ENCODE measurements at places on chromosomes 1 and 21.

- DNase-seq = no peak
Observed at GRCh38 chr21:42931560-42932235, 6.3 kb upstream of the ERVH48-1 start.

GRCh38 chr1:151581451-151581850 is 30.4 kb upstream of the SNX27 start:
- DNase-seq = no peak

GRCh38 chr1:227741166-227741870 is 6.1 kb downstream of the SNAP47 start:
- DNase-seq = no peak

DNA sequence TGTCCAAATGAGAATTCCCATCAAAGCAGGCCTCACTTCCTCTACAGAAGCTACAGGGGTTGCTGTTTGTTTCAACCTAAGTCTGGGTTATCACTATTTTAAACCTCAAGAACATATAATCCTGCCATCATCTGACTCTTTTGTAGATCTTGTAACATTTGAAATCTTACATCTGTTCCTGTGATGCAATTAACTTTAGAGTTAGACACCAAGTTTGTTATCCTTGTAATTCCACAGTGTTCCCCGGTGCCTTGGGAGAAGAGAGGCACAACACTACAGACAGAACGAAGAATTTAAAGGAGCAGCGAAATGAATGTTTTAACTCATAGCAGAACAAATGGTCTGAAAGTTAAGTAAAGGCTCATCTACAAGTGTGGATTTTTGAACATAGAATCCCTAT is 116.1 kb downstream of the UCHL5 start:
- no peak for DNase-seq

DNA sequence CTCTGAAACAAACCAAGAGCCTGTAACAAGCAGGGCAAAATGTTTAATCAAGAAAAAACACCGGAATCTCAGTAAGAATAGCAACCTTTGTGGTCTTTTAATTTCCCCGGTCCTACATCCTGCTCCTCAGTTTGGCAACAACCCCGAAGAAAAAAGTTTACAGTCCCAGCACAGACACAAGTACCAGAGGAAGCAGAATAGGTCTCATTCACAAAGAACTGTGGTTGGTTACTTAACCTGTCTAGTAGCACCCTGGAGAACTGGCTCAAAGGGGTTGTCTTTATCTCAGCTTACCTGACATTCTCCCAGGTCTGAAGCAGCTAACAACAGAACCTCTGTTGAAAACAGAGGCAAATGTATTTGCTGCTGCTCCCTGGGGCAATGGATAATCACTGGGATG is 399.3 kb downstream of the AJAP1 start:
- no peak for DNase-seq

DNA sequence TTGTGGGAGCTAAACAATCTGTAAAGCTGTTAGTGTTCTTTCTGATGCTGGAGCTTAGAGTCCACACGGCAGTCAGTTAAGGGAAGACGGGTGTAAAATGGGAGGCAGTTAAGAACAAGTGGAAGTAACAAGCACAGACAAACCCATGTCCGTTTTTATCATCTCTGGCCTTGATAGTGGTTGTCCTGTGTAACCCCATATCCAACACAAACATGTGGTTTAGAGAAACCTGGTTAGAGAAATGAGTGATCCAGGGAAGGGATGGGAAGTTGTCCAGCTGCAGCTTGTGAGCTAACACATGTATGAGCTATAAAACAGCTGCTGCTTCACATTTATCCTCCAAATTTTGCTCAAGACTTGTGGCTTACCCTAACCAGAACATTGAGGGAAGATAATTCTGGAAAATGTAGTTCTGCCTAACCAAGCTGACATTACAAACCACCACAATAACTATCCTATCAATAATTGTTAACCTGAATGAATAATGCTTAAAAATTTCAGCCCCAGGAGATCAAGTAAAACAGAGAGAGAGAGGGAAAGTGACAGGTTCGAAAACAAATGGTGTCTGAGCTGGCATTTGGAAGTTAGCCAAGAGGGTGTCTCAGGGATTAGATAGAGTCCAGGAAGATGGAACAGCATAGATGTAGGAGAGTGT is 10.6 kb upstream of the C1orf162 start:
- DNase-seq = no peak

GRCh38 chr1:16900751-16901150 is 5.0 kb downstream of the RNU1-2 start:
- no peak for DNase-seq

DNA sequence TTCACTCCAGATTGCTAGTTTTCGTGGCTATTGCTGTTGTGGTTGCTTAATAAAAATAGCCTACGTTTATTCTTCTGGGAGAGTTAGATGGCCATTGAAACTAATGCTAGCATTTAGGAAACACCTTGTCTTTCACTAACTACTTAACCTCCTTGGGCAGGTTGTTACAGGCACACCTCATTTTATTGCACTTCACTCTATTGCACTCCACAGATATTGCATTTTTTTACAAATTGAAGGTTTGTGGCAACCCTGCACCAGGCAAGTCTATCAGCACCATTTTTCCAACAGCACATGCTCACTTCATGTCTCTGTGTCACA is 11.3 kb upstream of the MARK1 start:
- DNase-seq = no peak

- DNase-seq = no peak
Observed at GRCh38 chr1:43069461-43070050, 102.5 kb downstream of the EBNA1BP2 start.

DNA sequence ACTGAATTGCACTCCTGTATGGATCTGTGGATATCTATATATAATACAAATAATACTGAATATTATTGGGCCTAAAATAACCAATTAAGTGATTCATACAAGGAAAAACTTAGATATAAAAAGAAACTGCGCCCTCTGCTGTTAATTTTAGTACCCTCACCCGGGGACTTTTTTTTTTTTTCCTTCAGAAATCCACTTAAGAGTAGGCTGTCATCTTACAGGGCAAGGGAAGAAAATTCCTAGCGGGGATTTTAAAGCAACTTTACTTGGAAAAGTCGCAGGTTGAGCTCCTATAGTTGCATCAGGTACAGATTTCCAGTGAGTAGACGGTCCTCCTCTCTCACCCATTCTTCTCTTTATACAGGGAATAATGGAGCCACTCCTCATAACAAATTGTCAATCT is 1.3 kb downstream of the NTNG1 start:
- no peak for DNase-seq

- no peak for DNase-seq
Observed at GRCh38 chr1:26278303-26278702, 1.6 kb upstream of the SH3BGRL3 start.

GRCh38 chr1:212285685-212286555 is 710 bp downstream of the PPP2R5A start:
- peak; percentile 44 for DNase-seq

DNA sequence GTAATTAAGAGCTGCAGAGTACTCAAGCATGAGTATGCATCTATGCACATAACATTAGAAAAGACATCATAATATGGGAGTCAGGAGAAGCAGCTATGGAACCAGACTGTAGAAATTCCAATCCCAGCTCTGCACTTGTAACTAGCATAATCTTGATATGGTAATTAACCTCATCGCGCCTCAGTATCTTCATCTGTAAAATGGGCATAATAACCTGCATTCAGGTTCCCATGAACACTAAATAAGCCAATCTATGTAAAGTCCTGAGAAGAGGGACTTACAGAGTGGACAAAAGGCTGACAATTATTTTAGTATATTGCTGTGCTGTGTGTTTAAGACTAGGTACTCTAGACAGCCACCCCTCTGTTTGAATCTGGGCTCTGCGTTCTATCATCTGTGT is 318.9 kb upstream of the USP25 start:
- no peak for DNase-seq

DNA sequence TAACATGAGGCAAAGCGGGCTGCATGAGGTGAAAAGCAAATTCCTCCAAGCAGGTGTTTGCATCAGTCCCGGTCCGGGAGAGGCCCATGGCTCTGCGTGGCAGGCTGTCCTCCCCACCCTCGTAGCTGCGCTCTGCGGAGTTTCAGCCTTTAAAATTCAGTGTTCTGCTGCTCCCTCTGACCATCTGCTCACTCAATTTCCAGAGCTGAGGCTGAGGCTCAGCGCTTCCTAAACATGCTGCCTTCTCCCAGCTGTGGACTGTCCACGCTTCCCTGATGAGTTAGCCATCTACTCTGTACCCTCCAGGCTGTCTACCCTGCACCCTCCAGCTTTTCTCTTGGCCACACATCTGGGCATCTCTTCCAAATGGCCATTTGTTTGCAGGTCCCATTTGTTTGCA is 87.7 kb downstream of the KCNJ6 start:
- DNase-seq = no peak

GRCh38 chr1:7253988-7254587 is 468.8 kb downstream of the CAMTA1 start:
- no peak for DNase-seq

DNA sequence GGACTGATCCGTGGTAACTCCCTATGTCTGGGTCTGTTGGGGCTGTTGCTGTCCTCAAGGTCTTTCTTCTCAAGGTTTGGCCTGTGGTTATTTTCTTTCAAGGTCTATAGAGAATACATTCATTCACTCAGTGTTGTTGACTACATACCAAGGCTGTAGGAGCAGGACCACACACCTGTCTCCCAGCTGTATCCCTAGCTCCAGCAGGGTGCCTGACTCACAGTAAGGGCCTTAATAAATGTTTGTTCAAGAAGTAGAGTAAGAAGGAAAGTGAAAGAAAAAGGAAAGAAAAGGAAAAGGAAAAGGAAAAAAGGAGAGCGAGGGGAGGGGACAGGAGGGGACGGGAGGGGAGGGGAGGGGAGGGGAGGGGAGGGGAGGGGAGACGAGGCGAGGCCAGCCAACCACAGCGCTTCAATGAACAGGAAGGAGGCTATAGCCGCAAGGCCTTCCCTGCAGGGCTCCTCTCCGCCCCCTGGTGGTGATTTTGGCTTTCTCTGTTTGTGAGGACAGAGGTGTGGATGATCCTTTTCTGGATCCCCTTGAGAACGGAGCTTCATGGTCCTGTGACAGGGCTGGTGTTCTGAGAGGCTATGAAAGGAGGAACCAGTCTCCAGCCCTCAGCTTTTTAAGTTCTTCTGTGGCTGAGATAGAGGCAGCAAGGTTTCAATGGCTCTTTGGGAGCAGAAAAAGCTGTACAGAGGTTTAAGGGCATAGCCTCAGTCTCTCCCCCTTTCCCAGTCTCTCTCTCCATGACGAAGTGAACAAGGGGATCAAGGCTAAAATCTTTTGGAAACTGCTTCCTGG is 30.6 kb upstream of the LCE5A start:
- DNase-seq = no peak

DNA sequence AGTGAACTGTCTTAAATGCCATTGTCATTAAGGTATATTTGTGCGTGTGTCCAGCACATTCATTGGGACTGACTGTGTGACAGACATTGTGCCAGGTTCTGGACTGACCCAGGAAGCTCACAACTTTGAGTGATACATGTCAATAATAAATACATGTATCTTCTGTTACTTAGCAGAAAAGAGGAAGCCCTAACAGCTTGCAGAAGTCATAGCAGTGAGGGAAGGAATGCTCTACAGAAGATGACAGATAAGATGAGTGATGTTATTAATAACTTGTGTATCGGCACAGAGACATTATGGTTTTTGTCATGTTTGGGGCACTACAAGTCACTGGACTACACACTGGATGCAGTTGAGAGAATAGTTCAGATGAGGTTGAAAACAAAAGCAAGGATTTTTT is 1.2 kb upstream of the SRSF11 start:
- no peak for DNase-seq

GRCh38 chr1:76138217-76138616 is 63.7 kb downstream of the ST6GALNAC3 start:
- no peak for DNase-seq

DNA sequence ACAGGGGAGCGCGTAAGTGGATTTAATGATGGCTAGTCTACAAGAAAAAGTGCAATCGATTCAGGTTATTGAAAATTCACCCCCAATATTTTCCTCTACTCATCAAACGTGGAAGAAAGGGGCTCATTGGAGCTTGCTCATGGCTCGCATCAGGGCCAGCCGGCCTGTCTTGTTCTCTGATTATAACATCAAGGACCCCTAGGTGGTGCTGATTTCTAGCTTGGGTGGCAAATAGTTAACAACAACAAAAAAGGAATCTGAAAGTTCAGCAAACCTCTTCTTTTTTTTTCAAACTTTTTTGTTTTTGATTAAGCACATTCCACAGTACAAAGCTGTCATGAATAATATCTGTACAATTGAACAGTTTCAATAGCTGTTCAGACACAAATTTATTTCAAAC is 35.8 kb upstream of the SOD1 start:
- no peak for DNase-seq

GRCh38 chr1:212555426-212555825 is 53.1 kb upstream of the ATF3 start:
- no peak for DNase-seq

- no peak for DNase-seq
Observed at GRCh38 chr1:179761296-179761695, 18.2 kb downstream of the FAM163A start.

GRCh38 chr1:177945943-177946650 is 23.8 kb downstream of the SEC16B start:
- DNase-seq = no peak

DNA sequence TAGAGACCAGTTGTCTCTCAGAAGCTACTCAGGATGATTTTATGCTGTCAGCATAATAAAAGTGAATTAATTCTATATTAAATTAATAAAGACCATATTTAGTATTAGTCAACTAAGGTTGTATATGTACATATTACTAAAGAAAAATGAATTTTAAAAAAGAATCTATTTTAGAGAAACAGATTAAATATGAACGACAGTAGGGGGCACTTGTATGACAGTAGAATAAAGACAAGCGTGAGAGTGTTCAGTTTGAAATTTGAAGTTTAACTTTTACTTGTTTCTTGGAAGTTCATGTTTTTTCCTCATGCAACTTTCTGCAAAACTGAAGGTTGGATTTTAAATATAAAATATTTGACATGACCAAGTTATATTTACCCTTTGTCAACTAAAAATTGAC is 67.9 kb upstream of the MACF1 start:
- no peak for DNase-seq

- no peak for DNase-seq
Observed at GRCh38 chr1:68954841-68955240, 458.0 kb upstream of the DEPDC1 start.

DNA sequence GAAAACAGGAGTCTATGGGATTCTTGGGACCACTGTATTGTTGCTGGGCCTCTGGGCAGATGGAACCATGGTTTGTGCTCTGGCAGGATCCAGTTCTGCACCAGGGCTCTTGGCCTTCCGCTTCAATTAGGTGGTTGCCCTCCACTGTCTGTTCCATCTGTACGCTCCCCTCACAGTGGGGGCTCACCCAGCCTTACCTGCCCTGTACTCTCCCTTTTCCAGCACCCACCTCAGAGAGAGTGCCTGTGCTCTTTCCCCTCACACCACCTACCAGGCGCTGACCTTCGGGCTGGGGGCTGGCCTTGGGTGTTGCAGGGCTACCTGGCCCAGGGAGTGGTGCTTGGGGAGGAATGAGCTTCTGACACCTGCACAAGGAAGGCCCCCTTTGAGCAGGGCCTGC is 7.5 kb downstream of the PKNOX1 start:
- no peak for DNase-seq

- no peak for DNase-seq
Observed at GRCh38 chr1:168167806-168168205, 11.0 kb upstream of the TIPRL start.

- DNase-seq = no peak
Observed at GRCh38 chr1:65407877-65408276, 12.6 kb upstream of the LEPR start.

All from esophagus squamous epithelium (tissue), 5 donors.